T-cell (primary cell): ENCODE measurements at places on chromosomes 3 and 15.

DNA sequence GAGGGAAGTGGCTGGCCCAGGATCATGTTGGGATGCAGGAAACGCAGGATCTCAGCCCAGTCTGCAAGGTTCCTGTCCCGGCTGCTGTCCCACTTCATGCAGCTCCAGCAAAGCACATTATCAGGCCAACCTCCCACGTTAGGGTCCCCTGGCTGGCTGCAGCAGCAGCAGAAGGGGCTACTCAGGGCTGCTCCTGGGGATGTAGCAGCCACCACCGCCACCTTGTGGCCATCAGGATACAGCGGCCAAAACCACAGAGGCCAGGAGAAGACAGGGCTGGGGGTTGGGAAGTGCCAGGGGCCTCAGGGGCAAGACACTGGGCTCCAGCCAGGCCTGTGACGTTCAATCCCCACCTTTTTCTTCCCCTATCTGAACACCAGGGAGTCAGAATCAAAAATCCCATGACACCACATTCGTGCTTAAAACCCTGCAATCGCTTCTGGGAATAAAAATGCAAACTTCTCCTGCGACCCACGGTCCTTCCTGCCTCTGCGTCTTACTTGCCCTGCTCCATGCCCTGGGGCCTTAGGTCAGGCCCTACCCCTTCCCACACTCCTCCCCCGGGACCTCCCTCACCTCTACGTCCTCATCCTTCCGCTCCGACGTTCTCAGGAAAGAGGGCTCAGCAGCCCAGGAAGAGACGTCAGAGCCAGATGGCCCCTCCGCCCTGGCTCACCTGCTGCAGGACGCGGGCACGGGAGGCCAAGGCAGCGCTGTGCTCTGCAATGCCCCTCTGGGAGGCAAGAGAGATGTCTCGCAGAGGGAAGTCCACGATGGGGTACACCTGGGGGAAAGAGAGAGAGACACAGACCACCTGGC lies 21.5 kb downstream of the SSUH2 start:
- no peak for DNase-seq

DNA sequence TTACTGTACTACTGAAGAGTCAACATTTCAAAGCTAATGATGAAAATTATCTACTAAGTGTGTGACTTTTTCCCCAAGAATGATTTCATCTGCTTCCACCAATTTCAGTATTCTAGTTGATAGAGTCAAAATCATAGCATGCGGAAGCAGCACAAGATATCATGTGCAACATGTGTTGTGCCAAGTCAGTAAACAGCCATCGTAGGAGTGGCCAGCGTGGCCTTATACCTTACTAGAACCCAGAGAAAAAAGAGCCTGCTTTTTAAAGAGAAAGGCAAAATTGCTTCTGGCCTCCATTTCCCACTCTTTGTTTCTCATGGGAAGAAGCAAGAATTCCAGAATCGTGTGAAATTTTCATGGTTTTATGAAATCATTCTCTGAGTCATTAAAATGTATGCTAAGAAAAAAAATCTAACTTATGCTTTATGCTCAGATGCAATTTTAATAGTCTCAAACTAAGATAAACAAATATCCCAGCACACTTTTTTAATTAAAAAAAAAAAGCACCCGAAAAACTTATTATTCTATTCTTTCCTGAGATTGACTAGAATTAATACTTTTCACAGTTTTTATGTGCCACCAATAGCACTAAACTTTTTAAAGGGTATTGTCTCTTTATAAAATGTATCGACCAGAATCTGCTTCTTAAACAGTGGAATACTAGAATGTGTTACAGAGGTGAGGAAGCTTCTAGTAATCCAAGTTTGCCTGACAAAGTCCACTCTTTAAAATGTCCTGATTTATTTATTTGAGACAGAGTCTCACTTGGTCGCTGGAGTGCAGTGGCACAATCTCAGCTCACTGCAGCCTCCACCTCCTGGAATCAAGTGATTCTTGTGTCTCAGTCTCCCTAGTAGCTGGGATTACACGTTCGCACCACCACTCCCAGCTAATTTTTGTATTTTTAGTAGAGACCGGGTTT lies 87.3 kb downstream of the MBNL1 start:
- DNase-seq = no peak

GRCh38 chr15:68909601-68910100 lies 20.7 kb upstream of the SPESP1 start:
- no peak for DNase-seq

DNA sequence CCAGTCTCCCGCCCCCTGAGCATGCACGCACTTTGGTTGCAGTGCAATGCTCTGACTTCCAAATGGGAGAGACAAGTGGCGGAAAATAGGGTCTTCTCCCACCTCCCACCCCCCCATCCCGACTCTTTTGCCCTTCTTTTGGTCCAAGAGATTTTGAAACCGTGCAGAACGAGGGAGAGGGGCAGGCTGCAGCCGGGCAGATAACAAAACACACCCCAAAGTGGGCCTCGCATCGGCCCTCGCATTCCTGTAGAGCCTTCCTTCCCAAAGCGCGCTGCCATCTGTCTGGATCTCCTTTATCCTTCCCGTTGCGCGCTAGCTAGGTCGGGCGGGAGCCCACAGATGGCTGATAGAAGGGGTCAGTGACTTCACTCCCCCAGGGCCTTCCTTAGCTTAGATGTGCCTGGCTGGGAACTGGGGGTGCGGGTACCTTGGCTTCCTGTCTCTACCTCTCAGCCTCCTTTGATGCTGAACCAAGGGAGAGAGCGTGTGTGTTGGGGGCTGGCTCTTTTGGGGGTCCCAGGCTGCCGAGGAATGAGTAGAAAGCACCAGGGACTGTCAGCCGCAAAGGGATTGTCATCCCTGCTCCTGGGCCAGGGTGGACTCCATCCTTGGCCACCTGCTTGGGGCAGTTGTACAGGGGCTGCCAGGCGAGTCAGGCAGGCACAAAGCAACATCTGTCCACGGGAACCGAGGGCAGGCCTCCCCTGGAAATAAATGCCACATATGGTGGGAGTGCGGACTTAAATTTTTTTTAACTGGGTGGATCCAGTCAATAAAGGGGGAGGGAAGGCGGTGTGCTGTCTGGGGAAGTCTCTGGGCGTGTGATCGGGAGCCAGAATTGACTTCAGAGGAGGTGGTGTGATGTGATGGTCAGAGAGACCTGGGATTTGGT lies 1.8 kb downstream of the SMAD3 start:
- DNase-seq = no peak

GRCh38 chr3:128354788-128355542 lies 111.7 kb downstream of the DNAJB8 start:
- no peak for DNase-seq

GRCh38 chr15:95930659-95931375 lies 399.7 kb upstream of the NR2F2 start:
- no peak for DNase-seq

DNA sequence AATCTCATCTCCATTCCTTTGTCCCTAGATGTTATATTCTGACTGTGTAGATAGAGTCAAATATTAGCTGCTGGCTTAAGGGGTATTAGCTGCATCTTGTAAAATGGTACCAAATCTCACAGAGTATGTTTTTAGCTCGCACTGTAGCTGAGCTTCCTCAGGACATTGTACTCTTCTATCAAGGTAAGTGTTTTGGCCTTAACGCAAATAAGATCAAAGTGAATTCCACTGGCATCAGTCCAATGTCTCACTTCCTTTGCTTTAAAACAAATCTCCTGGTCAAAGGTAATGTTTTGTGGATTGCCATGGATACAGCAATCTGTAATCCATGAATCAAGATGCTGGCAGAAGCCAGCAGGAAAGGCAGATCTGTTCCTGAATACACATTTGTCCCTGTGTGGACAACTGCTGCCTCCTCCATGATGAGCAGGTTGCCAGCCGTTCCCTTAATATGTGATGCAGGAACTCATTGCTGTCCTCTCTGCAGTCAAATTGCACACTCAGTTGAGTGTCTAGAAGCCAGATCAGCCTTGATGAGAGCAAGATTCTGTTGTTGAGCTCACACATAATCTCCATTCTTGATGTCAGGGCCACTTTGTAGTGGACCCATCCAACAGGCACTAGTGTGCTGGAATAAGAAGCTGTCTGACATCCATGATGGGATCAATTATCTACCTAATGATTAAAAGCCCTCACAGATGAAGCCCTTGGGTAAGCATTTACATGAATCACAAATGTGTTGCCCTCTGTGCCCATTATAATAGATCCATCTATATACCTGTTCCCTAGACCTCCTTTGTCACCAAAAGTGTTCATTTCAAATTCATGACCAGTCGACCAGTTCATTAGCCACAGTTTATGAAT lies 96.6 kb upstream of the AGTR1 start:
- DNase-seq = no peak

DNA sequence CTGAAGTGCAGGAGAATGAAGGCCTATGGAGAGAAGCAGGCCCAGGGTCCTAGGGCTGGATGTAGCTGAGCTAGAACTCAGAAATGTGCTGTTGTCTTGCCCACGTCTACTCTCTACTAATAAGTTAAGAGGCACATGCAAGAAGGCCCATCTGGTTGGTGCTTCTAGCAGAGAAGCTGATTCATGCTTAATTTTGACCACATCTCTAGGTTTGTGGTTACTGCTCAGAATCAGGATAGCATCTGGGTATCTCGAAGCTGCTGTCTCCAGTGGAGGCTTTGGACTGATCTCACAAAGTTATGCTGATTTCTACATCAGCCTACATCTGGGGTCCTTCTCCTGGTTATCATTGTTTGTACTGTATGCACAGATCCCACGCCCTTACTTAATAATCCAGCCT lies 87.3 kb downstream of the CACNA1D start:
- no peak for DNase-seq

DNA sequence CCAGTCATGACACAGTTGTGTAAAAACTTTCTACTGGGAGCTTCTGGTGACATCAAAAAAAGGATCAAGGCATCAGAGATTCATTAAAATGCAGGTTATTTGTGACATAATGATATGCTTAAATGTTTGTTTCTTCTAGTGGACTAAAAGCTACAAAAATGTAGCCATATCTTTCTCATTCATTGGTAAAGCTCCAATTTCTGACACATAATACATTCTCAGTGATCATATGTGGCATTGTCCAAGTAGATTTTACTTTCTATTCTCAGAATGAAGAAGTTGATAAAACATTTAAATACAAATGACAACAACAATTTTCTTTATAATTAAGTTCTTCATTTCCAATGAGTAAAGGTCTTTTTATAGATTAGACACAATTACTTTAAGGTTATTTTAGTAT lies 71.0 kb upstream of the ARHGEF26 start:
- no peak for DNase-seq

DNA sequence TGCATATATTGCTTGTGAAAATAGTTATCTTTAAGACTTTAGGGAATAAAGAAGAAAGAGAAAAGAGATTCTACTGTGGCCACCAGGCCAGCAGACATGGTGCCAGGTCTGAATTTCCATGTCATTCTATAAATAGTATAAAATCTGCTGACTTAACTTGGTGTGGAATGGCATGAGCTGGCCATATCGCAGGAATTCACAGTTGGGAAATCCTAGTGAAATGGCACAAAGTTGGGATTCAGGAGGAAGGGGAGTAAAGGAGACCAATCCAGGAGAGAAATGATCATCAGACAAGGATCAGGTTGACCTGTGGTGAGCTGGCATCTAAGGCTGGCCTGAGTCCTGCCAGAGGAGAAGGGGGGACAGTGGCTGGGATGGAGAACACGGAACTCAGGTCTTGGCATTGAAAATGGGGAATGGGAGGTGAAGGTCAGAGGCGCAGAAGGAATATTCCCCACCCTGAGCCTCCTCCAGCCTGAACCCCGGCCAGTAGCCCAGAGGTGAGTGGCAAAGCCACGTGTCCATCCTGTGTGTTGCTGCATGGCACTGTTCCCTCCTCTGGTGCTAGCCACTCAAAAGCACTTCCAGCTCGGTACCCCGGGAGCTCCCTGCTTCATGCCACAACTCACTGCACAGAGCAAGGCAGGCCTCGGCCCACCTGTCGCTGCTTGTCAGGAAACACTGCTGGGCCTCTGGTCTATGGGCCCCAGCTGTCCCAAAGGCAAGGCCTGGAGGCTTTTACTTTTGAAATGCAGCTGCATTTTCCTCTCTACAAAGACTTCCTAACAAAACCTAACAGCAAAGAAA lies 51.4 kb downstream of the SSUH2 start:
- DNase-seq = no peak

GRCh38 chr3:152428577-152428976 lies 159.8 kb downstream of the MBNL1 start:
- no peak for DNase-seq

DNA sequence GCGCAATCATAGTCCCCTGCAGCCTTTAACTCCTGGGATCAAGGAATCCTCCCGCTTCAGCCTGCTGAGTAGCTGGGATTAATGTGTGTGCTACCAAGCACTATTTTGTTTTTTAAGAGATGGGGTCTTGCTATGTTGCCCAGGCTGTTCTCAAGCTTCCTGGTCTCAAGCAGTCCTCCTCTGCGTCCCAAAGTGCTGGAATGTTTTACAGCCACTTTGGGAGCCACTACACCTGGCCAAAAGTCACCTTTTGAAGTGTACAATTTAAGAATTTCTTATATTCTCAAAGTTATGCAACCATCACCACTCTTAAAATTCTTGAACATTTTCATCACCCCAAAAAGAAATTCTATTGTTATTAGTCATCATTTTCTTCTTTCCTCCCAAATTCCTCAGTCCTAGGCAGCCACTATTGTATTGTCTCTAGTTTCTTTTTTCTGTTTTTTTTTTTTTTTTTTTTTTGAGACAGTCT lies 17.8 kb downstream of the CDV3 start:
- no peak for DNase-seq

- no peak for DNase-seq
Observed at GRCh38 chr3:10623578-10624275, 118.3 kb upstream of the ATP2B2 start.

GRCh38 chr15:91408476-91409076 lies 308.5 kb downstream of the SV2B start:
- DNase-seq = no peak

DNA sequence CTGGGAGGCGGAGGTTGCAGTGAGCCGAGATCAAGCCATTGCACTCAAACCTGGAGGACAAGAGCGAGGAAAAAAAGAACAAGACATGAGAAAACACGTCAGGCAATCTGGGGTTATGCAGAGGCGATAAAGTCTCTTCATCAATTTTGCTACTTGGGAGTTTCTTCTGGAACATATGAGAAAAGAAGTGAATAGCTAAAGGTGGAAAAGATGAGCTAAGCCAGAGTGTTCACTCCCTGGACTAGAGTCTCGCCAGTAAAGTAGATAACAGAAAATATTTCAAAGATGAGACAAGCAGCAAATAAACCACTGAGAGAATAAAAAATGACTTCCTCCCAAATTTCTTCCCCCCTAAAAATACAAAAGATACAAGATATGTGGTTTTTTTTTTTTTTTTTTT lies 188.4 kb upstream of the HES1 start:
- no peak for DNase-seq

DNA sequence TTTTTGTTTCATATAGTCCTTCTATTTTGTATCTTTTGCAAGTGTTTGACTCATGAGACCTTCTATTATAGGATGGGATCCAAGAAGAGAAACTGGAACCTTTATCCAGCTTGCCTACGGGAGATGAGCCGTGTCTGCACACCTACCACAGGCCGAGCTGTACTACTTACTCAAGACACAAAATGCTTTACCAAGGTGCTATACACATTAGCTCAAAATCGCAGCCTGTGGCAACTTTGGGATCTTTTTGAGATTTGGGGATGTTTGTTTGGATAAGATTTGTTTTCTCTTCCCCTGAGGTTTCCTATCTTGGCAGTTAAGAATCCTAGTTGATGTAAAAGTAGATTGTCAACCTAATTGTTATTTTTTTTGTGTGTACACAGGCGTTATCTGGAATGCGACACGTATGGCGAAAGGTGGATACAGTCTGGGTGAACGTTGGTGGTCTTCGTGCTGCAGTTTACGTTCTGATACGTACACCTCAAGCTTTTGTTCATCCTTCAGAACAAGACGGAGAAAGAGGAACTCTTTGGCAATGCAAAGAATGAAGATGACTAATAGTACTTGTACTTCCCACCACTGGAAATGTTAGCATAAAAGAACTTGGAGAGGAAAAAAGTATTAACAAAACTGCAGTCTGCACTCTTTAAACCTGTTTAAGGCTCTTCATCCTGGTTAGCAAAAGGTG lies 13.1 kb upstream of the SETD5 start:
- DNase-seq = no peak
